Activated CD4-positive, alpha-beta T cell treated with anti-CD3 and anti-CD28 coated beads for 48 hours (primary cell): ENCODE measurements at places on chromosomes 12 and 14.
A peak's percentile ranks its signal among the peaks of the same experiment; 100 is the strongest.

- no peak for DNase-seq
Observed at GRCh38 chr14:74888164-74889158, 6.7 kb downstream of the DLST start.

- DNase-seq: no peak
Observed at GRCh38 chr12:115323223-115323905, 639.4 kb upstream of the TBX3 start.

GRCh38 chr14:86464341-86464740 lies 934.4 kb downstream of the FLRT2 start:
- no peak for DNase-seq

GRCh38 chr14:22752422-22752821 lies 14.1 kb upstream of the OXA1L start:
- peak; percentile 23 for DNase-seq
